Skeletal muscle cell (primary cell): ENCODE measurements at places on chromosomes 2 and 18.

GRCh38 chr2:6341588-6342129 is 524.0 kb downstream of the CMPK2 start:
- no peak for DNase-seq

- DNase-seq, result peak; percentile 40
Measured at GRCh38 chr2:25342372-25343186, 854 bp upstream of the DNMT3A start.

- no peak for DNase-seq
Measured at GRCh38 chr2:1544478-1545069, 131.3 kb downstream of the TPO start.

GRCh38 chr2:239345251-239345650 is 55.6 kb downstream of the HDAC4 start:
- no peak for DNase-seq

GRCh38 chr2:15539999-15540398 is 21.1 kb downstream of the NBAS start:
- DNase-seq, result no peak

DNA sequence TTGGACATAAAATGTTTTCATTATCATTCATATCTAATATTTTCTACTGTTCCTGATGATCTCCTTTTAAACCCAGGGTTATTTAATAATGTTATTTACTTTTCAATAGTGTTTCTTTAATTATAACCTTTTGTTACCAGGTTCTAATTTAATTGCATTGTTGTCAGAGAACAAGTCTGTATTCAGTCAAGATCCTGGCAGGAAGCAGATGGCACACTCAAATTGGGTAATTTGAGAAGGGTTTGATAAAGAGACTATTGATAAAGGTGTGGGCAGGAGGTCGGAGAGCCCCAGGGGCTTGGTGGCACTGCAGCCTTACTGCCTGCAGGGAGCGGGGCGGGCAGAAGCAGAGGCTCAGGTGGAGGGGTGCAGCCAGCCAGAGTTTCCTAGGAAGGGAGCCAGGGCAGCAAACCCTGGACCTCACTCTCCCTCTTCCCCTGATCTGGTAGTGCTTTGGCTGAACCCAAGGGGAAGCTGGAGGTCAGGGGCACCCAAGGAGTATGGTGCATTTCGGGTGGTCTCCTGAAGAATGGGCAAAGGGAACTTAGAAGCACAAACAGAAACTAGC is 2.3 kb upstream of the KIF1A start:
- no peak for DNase-seq

- DNase-seq, result no peak
Measured at GRCh38 chr2:215847718-215848117, 165.6 kb downstream of the MREG start.

DNA sequence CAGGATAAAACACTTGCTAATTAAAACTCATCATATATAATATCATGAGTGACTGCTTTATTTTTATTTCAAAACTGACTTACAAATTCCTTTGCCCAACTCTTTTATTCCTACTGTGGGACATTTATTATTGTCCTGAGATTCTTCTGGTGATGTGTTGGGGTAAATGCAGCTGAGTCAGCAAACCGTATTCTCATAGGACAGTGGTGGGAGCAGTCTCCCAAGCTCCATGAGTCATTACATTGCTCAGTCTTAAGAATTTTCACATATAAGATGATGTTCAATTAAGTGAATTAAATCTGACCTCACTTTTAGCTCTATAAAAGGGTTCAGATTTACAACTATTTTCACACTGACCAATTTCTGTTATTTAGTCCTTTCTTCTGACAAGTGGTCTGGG is 1530.7 kb downstream of the LRP1B start:
- peak; percentile 90 for DNase-seq

- DNase-seq, result no peak
Measured at GRCh38 chr18:10797896-10798295, 272.1 kb downstream of the NAPG start.

GRCh38 chr2:43057742-43058725 is 168.4 kb downstream of the ZFP36L2 start:
- DNase-seq, result no peak

DNA sequence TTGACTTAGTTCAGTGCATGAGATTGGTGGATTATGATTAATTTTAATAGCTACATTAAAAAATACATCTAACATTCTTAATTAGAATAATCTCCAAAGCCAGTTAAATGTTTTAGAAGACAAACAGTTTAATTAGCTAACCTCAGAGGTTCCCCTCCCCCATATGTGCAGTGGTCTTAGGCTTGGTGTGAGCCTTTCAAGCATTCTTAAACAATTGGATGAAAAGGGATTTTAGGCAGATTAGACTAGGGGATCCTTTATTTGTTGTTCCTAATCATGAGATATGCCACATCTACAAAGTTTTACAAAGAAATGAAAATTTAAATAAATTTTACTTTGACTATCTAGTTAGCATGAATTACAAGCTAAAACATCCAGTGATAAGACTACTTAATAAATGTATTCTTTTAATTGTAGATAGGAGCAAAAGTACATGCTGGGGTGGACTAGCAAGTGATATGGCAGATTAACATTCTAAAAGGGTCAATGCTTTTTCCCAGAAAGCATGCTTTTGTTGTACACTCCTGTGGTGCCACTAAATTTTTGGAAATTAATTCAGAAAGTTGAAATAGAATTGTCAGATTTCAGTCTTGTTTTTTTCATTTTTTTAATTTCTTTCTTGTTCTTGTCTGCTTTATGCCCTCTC is 42.7 kb upstream of the OTX1 start:
- DNase-seq, result no peak

DNA sequence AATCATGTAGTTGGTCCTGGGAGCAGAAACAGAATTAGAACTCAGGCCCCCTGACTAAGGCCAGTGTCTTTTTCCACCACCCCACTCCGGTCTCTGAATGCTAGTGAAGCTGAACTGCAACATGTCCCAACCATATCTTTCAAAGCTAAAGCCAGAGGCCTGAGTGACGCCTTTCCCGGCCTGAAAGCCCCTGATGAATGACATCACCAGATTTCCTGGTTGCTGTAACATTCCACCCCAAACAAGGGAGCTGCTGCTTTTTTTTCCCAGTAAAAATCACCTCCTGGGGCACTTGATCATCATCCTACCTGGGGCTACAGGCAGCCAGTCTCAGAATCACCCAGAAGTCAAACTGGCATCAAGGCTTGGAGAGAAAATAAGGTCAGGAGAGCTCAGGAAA is 162.7 kb downstream of the ARL4C start:
- DNase-seq, result no peak

DNA sequence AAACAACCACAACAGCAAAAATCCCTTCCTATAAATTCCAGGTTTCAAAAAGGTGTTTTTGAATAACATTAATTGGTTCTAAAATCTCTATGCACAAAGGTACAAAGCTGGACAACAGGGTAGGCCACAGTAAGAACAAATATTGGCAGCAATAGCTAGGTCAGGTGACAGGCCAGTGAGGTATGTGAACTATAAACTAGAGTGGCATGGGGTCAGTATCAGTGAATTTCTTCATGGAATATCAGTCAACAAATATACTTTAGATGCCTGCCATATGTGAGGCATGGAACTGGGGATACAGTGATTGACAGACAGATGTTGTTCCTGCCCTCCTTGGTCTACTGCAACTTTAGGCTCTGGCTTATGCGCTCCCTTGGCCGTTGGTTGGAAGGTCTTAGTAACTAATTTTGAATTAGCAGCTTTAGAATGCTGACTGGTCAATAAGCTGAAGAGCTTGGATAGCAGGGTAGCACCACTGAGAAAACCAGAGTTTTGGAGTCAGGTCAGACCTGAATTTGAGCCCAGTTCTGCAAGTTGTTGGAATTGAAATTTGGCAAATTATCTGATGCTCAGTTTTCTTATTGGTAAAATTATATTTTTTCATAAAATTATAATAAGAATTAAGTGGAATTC is 2.3 kb upstream of the EPC2 start:
- no peak for DNase-seq

DNA sequence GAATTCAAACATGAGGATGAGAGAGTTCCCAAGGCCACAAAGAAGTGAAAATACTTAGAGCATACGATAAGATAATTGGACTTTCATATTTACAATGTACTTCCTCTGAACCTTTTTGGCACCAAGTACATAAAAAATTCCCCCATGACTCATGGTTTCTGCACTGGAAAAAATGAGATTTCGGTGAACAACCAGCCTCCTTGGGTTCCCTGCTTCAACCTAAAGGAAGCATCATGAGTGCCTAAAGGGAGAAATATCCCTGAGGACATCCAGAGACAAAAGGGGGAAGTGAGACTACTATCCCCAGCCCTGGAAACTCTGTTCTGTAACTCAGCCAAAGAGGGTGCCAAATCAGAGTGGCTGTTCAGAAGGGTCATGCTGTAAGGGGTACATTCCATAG is 562.7 kb upstream of the SLC39A10 start:
- no peak for DNase-seq

GRCh38 chr2:212905640-212906201 is 245.7 kb downstream of the IKZF2 start:
- peak; percentile 81 for DNase-seq

- DNase-seq, result peak; percentile 91
Measured at GRCh38 chr2:175837046-175837445, 165.0 kb downstream of the LNPK start.

DNA sequence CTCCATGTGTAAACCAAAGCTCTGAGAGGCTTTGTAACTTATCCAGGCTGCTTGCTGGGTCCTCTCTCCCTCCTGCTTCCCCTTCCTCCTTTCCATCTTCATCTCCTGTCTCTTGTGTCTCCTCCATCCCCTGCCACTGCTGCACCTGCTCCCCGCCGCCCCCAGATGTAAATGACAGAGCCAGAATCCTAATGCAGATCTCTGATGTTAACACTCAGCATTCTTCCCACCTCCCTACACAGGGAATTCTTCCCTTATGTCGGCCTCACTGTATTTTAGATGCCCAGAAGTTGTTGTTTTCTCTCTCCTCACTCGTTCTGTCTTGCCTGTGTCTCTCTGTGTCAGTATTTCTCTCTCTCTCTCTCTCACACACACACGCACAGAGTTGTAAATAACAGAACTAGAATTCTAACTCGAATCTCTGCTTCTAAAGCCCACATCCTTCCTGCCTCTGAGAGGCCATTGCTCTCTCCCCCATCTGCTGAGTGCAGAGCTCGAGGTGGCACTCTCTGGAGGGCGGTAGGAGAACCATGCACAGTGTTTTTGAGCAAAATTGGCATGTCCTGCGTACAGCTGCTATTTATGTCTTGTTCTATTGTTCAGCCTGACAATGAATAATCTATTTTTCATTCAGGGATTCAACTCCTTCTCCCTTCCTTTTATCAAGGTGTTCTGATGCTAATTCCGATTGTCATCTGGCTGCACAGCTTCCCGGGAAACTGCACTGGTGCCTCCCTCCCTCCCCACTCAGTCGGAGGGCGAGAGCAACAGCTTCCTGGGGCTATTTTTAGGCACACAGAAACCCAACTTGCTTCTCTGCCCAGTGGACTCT is 219.9 kb downstream of the SH3RF3 start:
- no peak for DNase-seq

DNA sequence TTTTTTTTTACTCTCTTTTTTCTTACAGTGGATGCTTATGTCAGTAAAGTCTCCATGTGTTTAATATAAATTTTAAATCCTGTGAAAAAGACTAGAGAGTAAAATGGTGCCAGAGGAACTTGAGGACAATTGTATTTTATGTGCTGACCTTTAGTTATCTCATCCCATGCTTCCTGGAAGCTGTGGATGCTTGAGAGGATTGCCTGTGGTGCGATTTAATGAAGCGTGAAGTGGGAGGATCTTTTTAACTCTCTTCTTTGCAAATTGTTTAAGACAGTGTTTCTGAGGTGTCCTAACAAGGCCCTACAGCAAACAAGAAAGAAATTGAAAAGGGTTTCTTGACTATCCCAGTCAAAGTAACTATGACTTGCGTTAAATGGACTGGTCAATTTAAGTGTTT is 84.2 kb downstream of the DTNA start:
- DNase-seq, result no peak

- no peak for DNase-seq
Measured at GRCh38 chr2:101234169-101234938, 18.3 kb upstream of the CNOT11 start.

GRCh38 chr2:20642055-20642971 is 8.6 kb downstream of the HS1BP3 start:
- no peak for DNase-seq

DNA sequence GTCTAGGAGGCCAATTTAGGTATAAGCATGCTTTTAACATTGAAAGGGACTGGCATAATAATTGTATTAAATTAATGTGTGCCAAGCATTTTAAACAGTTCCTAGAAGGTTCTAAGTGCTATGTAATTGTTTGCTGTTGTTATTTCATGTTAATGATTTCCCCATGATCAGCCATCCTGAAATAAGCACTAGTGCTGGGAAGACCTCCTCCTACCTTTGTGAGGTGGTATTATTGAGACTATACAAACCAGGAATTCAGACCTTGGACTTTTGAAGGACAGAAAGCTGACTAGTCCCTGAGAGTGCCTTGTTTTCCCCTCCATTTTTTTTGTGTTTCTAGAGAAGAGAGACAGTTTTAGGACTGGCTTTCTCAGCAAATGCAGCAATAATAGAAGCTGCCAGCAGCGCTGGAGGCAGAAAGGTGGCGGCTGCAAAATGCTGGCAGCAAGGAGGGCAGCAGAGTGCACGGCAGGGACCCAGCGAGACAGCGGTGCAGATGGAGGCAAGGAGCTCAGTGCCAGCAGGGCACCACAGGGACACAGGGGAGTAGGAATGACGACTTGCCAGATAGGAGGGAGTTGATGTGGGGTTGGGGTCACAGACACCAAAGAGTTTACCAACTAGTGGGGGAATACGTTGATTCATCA is 25.3 kb downstream of the NABP1 start:
- no peak for DNase-seq

DNA sequence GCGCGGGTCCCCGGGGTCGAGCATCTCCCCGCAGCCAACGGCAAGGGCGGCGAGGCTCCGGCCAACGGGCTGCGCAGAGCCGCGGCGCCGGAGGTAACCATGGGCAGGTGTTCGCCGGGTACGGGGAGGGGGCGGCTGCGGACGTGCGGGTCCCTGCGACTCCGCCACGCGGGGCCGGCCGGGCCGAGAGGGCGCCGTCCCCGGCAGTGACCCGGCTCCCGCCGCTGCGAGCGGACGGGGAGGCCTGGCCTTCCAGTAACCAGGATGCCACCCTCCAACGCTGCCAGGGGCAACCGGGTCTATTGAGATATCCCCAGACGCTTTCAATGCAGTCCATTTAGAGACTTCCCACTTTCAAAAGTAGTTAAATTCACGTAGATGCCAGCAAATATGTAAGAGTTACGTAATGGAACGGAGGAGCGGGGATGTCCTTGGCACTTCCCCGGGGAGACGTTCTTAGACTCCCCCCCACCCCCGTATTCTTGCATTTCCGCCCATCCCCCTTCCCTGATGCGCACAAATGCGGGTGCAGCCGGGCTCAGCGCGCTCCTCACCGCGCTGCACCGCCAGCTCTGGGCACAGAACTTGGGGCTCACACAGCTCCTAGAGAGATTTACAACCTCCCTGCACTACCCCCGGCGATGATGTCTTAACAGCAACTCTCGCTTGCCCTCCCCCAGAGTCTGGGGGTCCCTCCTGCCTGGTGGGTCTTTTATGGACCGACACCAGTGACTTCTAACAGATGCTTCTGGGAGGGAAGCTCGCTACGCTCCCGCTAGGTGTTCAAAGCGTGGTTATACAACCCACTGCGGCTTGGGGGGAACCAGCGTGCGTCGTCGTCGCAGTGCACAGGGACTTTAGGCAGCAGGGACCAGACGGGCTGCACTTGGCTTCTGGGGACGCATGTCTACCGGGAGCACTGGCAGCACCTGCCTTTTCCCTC is 657 bp downstream of the SGPP2 start:
- no peak for DNase-seq

GRCh38 chr18:55372209-55372608 is 215.8 kb downstream of the TCF4 start:
- no peak for DNase-seq

- DNase-seq, result no peak
Measured at GRCh38 chr18:72869226-72870185, 1.7 kb upstream of the NETO1 start.
